ENCODE measurements at places on chromosomes 4 and X.

DNA sequence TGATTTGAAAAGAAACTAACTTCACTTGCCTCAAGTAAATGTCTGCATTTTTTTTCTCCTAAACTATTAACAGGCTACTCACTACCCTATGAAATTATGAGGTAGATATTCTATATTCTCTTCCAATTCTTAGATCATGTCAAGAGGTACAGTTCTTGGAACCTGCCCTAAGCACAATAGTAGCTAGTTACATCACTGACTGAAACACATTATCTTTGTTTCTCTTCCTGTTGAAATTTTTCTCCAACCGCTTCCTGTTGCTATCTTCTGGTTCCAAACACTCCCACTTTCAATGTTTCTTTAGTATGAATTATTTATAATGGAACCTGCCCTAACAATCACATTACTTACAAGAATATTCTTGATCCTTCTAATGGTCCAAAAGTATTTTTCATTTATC, 5.0 kb upstream of the BANK1 start:
- DNase-seq = no peak

- DNase-seq = no peak
Observed at GRCh38 chr4:128244379-128244778, 43.2 kb downstream of the PGRMC2 start.

- DNase-seq = peak; percentile 90
Observed at GRCh38 chr4:6720202-6720699, 4.3 kb downstream of the BLOC1S4 start.

DNA sequence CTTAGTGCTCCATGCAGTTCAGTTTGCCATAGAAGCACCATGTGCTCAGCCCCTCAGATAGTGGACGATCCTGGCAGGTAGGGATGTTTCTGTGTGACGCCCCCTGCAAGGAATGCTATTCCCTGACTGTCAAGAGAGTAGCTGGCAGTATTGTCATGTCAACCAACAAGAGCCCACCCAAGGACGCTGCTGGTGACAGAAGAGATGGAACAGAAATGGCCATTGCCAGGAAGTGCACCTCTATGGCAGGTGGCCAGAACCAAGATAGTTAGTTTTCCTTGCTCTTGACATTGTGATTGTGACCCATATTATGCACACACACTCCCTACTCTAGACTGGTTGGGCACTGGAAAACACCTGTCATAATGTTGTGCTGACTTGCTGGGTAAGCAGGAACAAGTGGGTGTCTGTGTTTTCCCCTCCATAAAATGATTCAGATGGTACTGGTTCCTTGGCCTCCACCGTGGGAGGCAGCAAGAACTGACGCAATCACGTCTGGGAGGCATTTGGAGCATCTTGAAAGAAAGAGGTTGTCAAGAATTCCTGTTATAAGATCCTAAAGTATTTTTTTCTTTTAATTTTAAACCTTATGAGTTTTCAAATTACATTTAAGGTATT, 507.9 kb downstream of the MID1IP1 start:
- DNase-seq = peak; percentile 28

- peak; percentile 60 for DNase-seq
Observed at GRCh38 chrX:12701628-12702027, 89.6 kb upstream of the PRPS2 start.

- no peak for DNase-seq
Observed at GRCh38 chrX:24023972-24024669, 2.9 kb downstream of the KLHL15 start.

DNA sequence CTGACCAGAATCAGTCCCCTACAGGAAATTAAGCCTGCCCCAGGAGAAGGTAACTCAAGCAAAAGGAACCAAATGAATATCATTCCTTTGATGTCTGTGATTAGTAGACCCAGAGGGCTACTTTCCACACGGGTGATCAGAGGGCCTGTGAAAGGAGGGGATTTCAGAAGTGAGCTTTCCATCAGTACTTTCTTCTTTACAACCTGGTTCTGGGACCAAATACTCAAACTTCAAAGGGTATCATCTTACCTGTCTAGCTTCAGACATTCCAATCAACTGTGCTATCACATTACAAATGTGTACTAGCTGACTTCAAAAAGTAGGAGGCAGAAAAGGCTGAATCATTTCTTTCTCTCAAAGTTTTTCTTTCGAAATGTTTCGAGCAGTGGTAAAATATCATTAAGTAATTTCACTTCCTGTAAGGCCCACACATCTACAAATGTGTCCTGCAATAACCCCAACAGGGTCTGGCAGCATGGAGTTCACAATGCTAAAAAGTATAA, 23.9 kb downstream of the ACSL4 start:
- DNase-seq = no peak

GRCh38 chr4:87946766-87947165, 28.7 kb upstream of the SPP1 start:
- DNase-seq = no peak

DNA sequence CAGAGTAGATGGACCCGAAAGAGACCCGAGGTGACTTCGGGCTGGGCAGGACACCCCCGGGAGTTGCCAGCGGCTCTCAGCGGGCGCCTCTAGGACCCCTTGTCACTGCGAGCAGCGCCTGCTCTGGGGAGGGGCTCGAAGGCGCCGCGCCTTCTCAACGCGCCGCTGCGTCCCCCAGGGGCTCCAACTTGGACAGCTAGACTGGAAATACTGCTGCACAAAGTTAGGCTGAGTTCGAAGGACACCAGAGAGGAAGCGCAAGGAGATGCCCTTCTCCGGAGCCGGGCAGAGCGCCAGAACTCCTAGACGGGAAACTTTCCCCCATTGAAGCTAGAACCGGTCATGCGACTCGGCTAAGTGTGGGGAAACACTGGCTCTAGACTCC, 493 bp upstream of the KCNIP4 start:
- DNase-seq = peak; percentile 27

DNA sequence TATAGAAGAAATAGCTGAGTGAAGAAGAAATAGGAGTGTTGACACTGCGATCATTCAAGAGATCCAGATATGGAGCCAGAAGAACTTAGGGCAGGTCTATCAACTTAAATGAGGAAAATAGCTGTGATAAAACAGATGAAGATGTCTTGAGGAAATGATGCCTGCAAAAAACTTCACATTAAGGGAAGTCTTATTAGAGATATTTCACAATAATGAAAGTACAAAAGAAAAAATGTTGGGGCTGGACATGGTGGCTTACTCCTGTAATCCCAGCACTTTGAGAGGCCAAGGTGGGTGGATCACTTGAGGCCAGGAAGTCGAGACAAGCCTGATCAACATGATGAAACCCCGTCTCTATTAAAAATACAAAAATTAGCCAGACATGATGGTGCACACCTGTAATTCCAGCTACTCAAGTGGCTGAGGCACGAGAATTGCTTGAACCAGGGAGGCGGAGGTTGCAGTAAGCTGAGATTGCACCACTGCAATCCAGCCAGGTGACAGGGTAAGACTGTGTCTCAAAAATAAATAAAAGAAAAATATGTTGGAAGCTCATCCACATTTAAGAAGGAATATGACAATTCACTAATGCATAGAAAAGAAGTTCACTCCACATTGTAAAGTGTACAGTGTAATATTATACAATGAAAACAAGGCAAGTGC, 56.3 kb downstream of the PKD2 start:
- DNase-seq = no peak

- peak; percentile 54 for DNase-seq
Observed at GRCh38 chr4:107619066-107619465, 101.0 kb downstream of the PAPSS1 start.

DNA sequence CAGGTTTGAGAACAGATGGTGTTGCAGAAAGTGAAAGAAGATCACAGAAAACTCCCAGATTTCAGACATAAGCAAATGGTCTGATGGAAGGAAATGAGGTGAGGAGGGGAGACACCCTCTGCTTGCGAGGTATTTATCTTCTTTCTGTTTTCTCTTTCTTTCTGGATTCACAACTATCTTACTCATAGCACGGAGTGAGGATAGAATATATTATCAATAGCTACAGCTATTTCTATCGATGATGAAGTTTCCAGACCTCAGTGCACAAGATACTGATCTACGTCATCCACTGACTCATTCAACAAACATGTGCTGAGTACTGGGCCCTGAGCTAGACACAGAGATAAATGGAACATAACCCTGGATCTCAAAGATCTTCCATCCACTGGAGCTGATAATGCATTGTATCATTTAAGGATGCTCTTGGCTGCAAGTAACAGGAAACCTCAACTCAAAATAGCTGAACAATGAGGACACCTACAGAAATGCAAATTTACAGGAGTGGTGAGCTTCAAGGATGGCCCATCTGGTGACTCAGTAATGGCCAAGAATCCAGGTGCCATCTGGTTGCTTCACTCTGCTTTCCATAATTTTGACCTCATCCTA, 21.2 kb downstream of the SLC2A9 start:
- no peak for DNase-seq

DNA sequence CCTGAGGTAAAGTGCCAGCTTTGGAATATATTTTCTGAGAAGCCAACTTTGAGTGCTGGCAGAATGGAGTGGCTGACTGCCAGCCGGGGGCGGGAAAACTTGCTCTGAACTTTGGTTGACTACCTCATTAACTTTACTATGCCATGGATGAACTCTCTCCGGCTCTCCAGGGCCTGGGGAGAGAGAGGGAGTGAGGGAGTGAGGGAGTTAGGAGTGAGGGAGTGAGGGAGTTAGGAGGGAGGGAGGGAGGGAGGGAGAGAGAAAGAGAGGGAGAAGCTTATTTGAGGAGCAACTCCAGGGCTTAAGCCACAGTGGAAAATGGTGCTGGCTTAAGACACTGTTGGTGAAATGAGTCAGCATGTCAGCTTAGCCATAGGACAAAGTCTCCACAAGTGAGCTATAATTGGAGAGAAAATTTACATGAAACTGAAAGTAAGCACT, 280.9 kb upstream of the RPS6KA3 start:
- DNase-seq = peak; percentile 71

DNA sequence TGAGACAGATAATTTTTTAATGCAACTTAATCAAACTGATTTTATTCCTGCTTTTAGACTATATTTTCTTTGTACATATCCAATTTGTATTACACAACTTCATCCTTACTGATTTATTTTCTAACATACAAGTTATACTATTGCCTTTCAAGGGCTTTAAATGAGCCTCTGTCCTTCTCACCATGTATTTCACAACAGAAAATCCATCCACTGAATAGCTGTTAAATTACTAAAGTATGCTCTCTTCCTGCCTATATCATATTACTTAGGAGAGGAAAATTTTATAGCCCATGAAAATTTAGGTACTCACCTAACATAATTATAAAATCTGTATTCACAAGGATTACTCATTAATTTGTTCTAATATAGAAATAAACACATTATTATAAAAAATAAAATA, 528.6 kb downstream of the ANKRD50 start:
- DNase-seq = no peak

DNA sequence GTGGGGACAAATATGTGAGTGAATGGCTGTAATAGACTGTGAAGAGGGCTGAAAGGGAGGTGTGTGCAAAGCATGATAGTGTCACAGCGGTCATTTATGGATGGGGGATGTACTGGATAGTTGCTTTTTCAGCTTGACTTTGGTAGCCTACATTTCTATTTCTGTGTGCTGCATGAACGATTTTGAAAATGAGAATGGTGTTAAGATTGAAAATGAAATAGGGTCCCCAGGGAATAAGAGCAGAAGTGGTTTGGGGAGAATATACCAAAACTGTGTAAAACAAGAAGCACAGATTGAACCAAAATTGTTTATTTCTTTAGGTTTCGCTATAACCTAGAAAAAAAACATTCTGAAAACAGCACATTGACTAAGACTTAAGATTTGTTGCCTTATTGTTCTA, 58.8 kb upstream of the CLNK start:
- no peak for DNase-seq

GRCh38 chr4:119493419-119493818, 135.2 kb downstream of the PDE5A start:
- no peak for DNase-seq

DNA sequence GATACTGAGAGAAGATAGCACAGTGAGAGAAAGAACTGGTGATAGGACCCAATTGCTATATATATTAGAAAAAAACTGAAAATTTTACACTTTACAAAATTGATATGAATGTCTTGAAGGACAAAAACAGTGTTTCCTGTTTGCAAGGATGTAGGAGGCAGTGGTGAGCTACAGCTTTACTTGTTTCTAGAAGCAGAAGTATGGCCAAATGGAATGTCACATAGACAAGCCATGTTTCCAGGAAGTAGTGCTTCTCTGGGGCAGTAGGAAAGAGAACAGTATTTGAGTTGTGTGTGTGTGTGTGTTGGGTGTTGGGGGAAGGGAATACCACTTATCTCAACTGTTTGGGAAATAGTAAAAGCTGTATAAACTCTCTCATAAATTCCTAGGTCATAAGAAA, 60.9 kb upstream of the IBSP start:
- DNase-seq = no peak

- DNase-seq = no peak
Observed at GRCh38 chr4:69610484-69610883, 29.0 kb downstream of the UGT2A2 start.

- peak; percentile 31 for DNase-seq
Observed at GRCh38 chr4:95095348-95095974, 337.7 kb downstream of the BMPR1B start.

DNA sequence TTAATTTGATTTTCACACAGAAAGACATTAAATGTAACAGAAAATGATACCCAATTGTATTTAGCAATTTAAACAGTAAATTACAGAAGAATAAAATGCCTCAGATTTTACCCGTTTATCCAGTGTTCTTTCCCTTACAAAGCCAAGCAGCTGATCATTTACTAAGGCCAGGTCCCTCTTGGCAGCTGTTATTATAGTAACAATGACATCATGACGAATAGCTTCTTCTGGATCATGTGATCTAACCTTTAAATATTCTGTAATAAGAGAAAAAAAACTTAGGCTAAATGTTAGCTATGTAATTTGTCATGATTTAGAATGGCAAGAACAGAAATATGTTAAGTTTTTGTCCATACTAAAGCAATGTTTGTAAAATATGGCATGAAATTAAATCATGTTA, 69.4 kb downstream of the PDS5A start:
- DNase-seq = no peak

GRCh38 chr4:37662861-37663390, 23.2 kb downstream of the RELL1 start:
- DNase-seq = peak; percentile 29

GRCh38 chrX:11461201-11462001, 168.2 kb downstream of the AMELX start:
- no peak for DNase-seq

GRCh38 chr4:74631338-74631737, 163.0 kb downstream of the BTC start:
- DNase-seq = no peak

- no peak for DNase-seq
Observed at GRCh38 chr4:124691801-124692200, 20.7 kb downstream of the ANKRD50 start.

DNA sequence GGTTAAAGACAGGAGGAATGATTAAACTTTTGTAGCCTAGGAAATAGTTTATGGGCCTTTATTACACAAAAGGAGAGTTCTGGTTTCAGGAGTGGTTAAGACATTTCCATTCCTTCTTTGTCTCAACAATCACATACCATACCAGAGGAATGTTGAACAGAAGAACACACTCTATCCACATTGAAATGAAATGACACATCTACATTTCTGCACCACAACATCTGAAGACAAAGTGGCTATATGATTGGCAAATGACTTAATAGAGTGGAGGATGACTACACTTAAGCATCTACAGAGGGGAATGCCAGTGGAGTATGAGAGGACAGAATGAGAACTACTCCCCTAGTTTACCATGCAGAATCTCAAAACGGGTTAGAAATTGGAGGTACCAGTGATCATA, 8.0 kb downstream of the CYP2U1 start:
- DNase-seq = no peak

- DNase-seq = no peak
Observed at GRCh38 chrX:140563893-140564292, 59.0 kb upstream of the SOX3 start.

- DNase-seq = no peak
Observed at GRCh38 chr4:162706632-162707031, 460.1 kb downstream of the NAF1 start.
